ENCODE measurements at places on chromosomes 12 and 14. TPM values are rescaled to one million over a fixed set of nuclear protein-coding genes. Genes with fewer than 3 reads are reported as not detected.

Gene MIPOL1
- 9.0 TPM for total RNA-seq

Gene DNAH10
- 0.43 TPM for total RNA-seq

Gene SLCO1A2
- total RNA-seq: 1.9 TPM

DNA sequence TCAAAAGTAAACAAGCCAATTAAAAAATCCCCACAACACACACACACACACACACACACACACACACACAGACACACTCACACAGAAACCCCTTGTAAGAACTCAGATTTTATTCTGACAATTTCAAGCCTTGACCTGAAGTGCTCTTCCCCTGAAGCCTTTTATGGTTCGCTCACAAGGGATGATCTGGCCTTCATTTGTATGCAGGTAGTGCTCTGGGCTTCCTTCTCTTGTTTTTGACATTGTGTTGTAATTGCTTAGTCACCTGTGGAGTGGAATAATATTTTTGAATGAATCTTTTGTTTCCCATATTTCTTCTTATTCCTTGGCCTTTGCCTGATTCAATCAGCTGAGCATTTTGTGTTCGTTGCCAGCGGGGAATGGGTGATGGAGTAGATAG, 83.3 kb upstream of the CSRP2 start:
- no peak for DNase-seq

- DNase-seq: no peak
Observed at GRCh38 chr12:116604178-116604895, 45.2 kb downstream of the MAP1LC3B2 start.

GRCh38 chr14:101681795-101682194, 79.7 kb upstream of the PPP2R5C start:
- DNase-seq: no peak

- DNase-seq: no peak
Observed at GRCh38 chr12:46660719-46661109, 165.1 kb downstream of the SLC38A4 start.

DNA sequence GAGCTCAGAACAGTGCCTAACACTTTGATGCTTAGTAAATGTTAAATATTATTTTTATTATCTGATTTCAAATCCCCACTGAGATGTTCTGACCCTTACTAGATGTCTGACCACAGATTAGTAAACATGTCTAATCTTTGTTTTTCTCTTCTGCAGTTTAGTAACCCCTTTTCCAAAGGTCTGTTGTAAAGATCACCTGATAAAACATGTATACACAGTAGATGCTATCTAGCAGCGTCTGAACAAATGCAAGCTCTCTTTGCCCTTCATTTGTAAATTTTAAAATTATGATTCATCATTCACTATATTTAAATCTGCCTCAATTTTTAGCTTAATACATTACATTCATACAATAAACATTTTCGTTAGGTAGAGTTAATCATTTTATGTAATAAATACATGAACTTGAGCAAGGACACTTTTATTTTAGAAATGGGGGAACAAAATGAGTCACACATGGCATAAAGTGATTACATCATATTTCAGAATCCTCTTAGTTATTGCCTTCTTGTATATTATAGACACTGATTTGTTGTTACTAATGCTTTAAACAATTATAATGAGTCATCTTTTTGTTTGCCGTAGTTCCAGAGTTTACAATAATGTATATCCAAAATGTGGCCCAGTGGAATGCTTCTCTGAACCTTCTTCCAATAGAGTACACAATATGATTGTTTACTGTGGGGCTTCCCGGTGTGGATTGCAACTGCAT, 1.7 kb upstream of the OR4K5 start:
- no peak for DNase-seq

DNA sequence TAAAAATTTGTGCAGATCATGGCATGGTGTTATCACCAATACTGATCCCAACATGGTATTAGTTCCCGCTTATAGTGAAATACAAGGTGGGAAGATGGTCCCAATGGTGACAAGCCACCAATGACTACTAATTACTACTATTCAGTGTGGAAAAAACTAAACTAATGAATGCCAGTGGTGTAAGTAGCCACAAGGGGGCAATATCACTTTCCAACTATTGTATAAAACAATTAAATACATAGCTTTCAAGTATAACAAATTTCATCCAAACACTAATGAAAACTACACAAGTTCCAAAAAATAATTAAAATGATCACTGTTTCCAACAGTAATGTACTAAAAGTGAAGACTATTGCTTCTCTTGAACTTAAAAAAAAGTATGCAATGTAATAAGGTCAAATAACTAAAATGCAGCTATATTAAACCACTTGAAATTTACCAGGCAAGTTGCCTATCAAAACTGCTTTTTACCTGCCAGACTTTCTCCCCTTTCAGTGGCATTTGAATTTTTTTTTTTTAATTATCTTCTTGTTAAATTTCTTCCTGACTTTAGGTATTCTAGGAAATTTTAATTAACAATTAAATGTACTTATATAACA, 58.0 kb downstream of the PAPLN start:
- DNase-seq: no peak

DNA sequence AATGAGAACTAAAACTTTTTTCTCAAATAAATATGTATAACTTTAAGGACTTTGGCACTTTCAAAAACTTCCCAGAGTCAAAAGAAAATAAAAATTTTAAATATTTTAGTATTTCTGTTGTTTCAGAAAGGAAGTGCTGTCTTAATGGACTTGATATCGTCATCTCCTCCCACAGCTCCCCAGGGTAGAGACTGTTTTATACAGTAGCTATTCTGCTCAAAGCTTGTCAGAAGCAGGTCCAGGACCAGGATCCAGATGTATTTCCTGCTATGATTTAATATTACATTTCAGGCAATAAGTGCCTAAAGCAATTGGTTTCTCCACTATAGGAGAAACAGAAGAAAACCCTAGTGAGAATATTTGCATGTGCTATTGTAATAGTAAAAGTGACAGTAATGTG, 218.5 kb upstream of the G2E3 start:
- DNase-seq: no peak

- no peak for DNase-seq
Observed at GRCh38 chr12:40907115-40907527, 214.9 kb downstream of the CNTN1 start.

- DNase-seq: no peak
Observed at GRCh38 chr14:101122237-101123141, 219.0 kb upstream of the RTL1 start.

DNA sequence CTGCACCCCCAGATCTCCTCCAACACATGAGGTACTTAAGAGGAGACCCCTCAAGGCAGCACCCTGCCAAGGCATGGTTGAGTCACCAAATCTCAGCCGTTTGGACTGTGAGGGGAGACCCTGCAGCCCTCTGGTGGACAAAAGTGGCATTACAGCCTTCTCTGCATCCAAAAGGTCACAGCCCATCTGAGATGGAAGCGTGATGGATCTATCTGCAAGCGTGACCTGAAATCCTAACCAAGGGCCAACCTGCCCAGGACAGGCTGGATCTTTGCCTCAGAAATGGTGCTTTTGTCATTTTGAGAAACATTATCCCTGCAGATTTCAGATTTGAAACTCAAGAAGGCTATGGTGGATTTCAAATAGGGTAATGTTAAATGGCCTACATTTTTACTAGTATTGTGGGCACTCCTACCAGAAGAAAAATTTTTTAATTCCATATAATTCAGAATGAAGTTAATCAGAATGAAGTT, 23.7 kb upstream of the DHRS4 start:
- DNase-seq: peak; percentile 84

- no peak for DNase-seq
Observed at GRCh38 chr14:68851078-68851477, 58.2 kb upstream of the ZFP36L1 start.

GRCh38 chr12:50589650-50590435, 85.1 kb downstream of the DIP2B start:
- no peak for DNase-seq

- DNase-seq: no peak
Observed at GRCh38 chr14:24844011-24844410, 205.9 kb downstream of the STXBP6 start.

DNA sequence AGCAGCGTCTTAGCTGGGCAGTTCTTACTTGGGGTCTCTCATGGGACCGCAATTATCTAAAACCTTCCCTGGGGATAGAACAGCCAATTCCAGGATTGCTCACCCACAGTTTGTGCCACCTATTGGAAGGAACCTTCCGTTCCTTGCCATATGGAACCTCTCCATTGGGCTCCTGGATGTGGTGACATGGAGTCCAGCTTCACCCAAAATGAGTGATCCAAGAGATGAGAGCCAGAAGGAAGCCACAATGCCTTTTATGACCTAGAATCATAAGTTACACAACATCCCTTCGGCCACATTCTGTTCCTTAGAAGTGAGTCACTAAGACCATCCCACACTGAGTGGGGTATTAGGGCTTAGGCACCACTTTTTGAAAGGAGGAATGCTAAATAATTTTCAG, 164.4 kb downstream of the FBXL14 start:
- no peak for DNase-seq

DNA sequence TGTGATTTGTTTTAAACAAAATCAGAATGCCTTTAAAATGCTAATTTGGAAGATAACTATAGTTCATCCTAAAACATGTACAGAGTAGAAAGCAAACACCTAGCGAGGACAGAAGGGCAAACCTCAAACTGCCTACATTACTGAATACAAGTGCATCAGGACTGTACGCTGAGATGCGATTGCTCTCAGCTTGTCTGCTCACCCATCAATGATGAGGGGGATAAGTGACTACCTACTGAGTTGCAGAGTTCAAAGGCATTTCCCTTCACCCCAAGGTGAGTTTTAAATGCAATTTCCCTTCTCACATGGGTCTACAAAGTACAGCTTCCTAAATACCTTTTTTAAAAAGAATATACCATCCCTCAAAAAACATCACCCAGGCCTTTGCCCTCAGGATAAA, 52.9 kb downstream of the PHLDA1 start:
- no peak for DNase-seq

DNA sequence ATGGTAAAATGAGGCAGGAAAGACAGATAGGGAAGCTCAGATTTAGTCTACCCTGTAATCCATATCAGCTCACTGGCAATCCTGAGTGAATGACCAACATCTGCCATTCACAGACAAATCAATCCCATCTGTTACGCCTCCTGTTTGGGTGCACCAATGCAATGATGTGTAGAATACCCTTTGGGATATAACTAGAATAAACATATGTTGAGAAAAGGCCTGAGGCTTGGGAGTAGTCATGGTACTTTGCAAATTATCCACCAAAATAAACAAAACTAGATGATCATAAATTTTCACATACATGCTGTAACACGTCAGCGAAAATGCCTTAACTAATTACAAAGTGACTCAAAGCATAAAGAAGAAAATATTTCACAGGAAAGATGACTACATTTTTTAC, 78.8 kb downstream of the KCNC2 start:
- no peak for DNase-seq

- DNase-seq: peak; percentile 83
Observed at GRCh38 chr14:23182372-23183157, 895 bp downstream of the SLC7A8 start.

GRCh38 chr12:50690925-50691324, 73.0 kb upstream of the ATF1 start:
- no peak for DNase-seq

DNA sequence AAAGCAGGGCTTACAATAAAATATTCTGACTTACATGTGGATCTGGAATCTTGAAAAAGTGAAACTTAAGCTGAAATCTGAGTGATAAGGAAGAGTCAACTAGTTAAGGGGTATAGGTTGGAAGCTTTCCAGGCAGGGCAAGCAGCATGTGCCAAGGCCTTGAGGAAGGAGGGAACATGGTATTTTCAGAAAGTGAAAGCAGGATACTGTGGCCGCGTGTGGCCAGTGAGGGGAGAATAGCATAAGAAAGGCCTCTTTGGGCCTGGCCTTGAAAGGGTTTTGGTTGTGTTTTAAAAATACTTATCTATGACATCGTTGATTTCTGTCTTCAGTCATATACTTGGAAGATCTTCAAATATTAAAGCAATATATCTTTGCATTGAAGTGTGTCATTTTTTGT, 213.4 kb downstream of the AKAP6 start:
- no peak for DNase-seq

DNA sequence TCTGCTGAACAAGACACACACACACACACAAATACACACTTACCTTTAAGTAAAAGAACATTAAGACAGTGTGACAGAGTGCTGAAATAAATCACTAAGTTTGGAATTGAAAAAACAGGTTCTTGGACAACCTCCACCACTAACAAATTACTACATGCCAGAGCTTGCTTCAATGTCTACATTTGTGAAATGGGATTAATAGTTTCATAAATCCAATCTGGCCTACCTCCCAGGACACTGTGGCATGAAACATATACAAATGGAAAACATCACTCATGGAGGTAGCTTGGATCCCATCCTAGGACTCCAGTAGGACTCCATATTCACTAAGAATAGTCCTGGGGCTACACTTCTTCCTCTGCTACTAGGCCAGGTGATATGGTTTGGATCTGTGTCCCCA, 8.2 kb upstream of the CCDC60 start:
- no peak for DNase-seq

GRCh38 chr12:53255996-53256395, 12.1 kb upstream of the ESPL1 start:
- no peak for DNase-seq

DNA sequence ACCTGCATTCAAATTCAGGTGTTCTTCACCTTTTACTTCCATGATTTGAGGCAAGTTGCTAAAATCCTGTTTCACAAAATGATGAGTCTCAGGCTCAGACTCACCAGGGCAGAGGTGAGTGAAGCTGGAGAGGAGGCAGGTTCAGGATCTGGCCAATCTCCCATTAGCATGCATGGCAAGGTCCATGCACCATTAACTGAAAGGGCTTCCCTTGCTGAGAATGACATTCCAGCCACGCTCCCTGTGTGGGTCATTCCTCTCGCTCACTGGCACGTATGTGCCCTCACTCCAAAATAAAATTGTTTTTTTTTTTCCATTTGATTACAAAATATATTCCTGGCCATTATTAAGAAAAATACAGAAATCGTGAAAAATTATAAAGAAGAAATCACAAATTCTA, 257.6 kb downstream of the C12orf75 start:
- DNase-seq: no peak

DNA sequence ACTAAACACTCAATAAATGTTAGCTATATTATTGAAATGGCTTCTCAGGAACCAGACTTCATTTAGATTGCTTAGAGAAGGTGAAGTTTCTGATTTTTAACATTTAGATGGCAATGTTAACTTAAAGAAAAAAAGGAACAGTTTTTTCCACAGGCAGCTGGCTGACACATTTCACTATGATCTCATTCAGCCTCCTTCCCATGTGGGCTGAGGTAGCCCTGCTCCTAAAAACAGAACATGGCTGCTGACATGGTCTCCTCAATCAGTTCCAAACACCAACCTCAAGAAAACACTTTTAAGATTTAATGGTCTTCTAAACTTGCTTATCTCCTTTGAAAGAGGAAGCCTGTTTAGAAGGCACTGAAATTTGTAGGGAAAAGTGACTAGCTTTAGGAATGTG, 23.8 kb downstream of the GNS start:
- no peak for DNase-seq

DNA sequence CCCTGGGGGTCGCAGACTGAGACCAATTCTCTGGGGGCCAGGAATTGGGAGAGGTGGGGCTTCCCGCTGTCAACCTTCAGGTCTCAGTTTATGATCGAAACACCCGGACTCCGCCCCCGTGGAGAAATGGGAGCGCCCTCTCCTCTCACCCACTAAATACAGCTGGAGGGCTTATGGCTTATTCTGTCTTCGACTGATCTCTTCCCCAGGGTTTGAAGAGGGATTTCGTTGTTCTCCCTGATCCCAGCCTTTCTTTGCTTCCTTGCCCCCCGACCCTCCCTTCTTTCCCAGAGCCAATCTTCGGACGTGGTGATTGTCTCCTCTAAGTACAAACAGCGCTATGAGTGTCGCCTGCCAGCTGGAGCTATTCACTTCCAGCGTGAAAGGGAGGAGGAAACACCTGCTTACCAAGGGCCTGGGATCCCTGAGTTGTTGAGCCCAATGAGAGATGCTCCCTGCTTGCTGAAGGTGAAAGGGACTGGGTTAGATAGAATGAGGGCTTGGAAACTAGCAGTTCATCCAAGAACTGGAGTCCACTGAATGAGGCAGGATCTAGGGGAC, 607 bp downstream of the OS9 start:
- no peak for DNase-seq

Data from spleen (tissue), 13 donors.